ENCODE measurements at places on chromosomes 3 and 15. TPM values are rescaled to one million over a fixed set of nuclear protein-coding genes. Genes with fewer than 3 reads are reported as not detected.

- DNase-seq, result no peak
Observed at GRCh38 chr3:181935915-181936314, 224.2 kb downstream of the SOX2 start.

DNA sequence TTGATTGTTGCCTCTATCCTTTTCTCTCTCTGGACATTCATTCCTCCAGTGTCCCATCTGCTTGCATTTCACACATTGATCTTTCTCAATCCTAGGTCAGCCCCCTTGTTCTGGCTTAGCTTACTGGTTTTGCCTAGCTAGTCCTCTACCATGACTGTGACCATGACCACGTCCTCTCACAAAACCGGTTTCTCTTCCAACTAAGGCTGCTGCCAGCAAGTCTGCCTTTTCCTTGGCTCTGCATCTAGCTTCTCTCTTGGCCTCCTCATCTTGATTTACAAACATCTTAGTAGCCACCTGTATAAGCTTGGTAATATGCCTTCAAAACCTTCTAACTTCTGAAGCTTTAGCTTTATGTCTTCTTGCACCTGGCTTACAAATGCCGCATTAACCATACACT, 167.2 kb downstream of the STXBP5L start:
- DNase-seq, result no peak

GRCh38 chr15:86796521-86796920, 716.9 kb downstream of the AGBL1 start:
- DNase-seq, result no peak

DNA sequence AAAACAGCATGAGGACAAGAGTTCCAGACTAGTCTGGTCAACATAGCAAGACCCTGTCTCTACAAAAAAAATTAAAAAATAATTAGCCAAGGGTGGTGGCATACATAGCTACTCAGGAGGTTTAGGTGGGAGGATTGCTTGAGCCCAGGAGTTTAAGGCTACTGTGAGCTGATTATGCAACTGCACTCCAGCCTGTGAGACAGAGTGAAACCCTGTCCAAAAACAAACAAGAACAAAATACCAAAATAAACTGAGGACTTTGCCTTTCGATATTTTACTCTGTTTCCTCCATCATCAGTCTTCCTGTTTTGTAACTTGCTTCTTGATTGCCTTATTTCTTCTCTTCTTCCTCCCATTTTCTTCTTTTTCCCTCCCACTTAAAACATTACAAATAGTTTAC, 504.4 kb downstream of the ROBO1 start:
- DNase-seq, result no peak

GRCh38 chr3:99751649-99752048, 66.0 kb upstream of the CMSS1 start:
- no peak for DNase-seq

- no peak for DNase-seq
Observed at GRCh38 chr15:83319771-83320170, 35.3 kb upstream of the BNC1 start.

DNA sequence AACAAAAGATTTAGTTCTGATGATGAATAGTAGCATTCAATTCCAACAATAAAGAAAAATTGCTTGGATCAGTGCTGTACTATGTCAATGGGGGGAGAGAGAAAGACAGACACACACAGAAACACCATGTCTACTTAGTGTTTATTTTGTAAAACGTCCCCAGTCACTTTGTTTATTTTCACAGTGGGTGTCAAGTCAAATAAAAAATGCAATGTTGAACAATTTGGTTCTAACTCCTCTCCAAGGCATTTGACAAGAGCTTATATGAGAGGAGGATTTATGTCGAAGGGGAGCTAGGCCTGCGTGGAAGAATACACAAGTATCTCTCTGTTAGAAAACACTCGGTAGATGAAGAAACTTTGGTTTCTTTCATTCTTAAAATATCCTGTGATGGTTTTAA, 201.7 kb upstream of the SLC2A2 start:
- DNase-seq, result no peak

- DNase-seq, result no peak
Observed at GRCh38 chr3:54844211-54844610, 83.6 kb downstream of the LRTM1 start.

DNA sequence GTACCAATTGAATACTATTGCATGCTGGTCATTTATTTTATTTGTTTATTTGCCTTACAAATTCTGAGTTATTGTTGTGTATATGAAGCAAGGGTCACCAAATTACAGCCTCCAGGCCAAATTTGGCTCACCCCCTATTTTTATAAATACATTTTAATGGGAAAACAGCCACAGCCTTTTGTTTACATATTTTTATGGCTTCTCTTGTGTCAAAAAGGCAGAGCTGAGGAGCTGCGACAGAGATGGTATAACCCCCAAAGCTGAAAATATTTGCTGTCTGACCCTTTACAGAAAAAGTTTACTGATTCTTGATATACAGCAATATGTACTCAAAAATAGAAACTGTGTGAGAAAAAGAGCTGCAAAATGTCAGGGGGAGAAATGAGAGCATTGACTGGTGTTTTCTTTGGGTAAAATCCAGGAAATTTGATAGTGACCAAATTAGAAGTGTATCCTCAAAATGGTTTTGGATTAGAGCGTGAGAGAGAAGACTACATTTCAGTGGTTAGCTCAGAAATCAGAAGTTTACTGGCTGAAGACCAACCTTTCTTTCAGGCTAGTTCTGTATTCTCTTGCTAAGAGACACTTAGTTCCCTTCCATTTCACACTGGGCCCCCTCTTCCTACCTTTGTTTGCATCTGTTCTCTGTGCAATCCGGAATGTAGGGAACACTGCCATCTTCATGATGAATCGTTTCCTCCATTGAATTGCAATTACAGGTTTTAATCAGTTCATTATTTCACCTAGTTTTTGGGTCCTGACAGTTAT, 757.8 kb downstream of the AGBL1 start:
- DNase-seq, result no peak

DNA sequence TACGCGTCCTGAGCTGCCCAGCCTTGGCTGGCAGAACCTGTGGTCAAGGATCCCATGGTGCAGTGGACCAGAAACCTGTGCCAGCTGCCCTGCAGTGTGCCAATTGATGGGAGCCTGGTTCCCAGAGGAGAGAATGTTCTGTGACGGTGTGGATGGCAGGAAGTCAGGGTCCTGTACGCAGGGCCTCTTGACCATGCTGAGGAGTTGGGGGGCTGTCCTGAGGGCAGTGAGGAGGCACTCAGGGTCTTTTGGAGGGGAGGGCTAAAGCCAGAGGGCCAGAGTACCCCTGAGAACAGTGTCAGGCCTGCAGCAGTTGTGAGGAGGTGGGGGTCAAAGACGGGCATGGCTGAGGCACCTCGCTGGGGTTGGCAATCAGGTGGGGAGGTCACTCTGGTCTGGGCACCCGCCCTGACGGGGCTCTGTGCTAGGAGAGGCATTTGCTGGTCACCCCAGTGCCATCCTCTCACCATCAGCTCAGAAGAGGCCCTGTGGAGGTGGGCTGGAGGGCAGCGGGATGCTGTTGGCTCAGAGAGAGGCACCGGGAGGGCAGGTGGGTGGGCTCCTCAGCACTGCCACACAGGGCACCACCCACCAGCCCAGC, 61.0 kb downstream of the SCN5A start:
- no peak for DNase-seq

GRCh38 chr15:35674873-35675781, 129.2 kb upstream of the DPH6 start:
- DNase-seq, result no peak

DNA sequence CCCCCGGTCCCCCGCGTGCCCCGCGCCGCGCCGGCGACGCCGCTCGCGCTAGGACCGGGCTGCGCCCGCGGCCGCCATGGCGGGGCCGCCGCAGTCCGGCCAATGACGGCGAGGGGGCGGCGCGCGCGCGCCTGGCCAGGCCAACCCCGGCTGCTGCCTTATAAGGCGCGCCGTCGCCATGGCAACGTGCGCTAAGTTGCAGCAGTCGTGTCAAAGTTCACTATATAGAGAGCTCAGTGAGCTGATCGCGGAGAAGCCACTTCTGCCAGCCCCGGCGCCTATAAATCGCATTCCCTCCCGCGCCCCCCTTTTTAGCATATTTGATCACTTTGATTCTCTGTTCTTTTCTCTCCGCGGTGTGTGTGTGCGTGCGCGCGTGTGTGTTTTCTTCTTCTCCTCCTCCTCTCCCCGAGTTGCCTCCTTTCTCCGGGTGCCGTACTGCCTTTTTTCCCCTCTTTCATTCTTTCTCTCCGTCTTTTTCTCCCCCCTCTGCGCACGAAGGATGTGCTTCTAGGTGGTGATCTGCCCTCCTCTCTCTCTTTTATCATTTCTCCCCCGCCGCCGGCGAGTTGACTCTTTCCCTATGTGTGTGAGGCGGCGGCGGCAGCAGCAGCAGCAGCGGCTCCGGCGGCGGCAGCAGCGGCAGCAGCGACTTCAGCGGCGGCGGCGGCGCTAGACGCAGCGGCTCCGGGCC, at the start of gene NR2F2:
TSS of gene NR2F2 (plus strand) at position 251 of the 694 bp plus-strand sequence. CDS start 1,406 bp downstream, outside the sequence.
- peak; percentile 92 for DNase-seq

GOLGA8G gene
- not detected for total RNA-seq

TMPRSS7 gene
- total RNA-seq, result 0.41 TPM

RHCG gene
- total RNA-seq, result 4.1 TPM

TMCO5A gene
- not detected for total RNA-seq

PAQR9 gene
- total RNA-seq, result 2.4 TPM

SHC4 gene
- total RNA-seq, result 5.7 TPM

LARP6 gene
- total RNA-seq, result 16.3 TPM

IMP3 gene
- total RNA-seq, result 43.6 TPM

FOXB1 gene
- total RNA-seq, result not detected
